ENCODE measurements at places on chromosomes 2 and 18. TPM values are rescaled to one million over a fixed set of nuclear protein-coding genes. Genes with fewer than 3 reads are reported as not detected.

PTPN4 gene
- 19.6 TPM for polyA plus RNA-seq

DNA sequence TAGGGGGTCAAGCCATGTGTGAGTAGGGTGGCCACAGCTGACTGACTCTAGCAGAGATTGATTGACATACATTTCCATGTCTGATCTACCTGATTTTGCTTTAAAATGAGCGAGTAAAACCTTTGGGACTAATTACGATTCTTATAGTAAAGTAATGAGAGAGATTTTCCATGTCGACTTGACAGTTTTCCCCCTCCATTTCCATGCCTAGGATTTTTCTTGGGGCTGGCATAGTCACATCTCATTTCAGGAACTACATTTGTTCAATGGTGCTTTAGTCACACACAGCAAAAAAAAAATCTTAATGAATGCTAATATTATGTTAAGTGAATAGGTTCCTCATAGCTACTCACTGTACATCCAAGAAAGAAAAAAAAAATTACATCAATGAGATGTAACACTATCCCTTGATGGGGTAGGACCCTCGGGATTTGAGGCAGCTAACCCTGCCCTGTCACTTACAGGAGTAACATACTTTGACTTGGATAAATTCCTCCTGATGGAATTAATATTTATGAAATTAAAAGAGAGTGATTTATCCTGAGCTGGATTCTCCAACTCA lies 690.9 kb downstream of the TDRD15 start:
- no peak for DNase-seq

DNA sequence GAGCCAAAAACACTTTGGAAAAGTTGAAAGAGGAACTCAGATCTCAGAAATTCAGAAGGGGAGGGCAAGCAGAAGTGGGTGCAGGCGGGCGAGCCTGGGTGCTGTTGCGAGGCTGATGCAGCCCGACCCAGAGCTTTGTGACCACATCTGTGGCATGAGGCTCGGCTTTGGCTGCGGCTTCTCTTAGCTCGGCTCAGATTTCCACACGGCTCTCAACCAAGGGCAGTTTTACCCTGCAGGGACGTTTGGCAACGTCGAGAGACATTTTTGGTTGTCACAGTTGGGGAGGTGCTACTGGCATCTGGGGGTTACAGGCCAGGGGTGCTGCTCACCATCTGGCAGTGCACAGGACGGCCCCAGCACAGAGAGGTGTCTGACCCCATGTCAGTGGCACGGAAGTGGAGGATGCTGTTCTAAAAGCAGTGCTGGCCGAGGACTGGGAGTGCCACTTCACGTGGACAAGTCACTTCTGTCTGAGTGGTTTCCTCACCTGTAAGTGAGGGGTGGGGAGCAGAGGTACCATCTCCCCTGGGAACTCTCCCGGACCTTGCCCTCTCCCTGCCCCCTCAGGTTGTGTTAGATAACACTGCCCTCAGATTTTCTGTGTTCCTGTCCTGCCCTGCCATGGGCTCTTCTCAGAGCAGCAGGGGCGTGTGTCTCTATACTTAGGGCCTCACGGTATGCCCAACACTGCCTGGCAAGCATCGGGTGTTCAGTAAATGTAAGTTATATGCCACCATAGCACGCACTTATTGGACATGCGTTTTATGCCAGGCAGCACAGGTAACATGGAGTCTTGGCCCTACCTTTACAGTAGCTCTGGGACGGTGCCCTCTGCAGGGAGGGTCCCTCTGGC lies 48.7 kb upstream of the FAHD2A start:
- no peak for DNase-seq

- no peak for DNase-seq
Measured at GRCh38 chr2:600542-601386, 76.4 kb downstream of the TMEM18 start.

GRCh38 chr18:47883771-47884413 lies 46.6 kb downstream of the SMAD2 start:
- no peak for DNase-seq

- DNase-seq, result no peak
Measured at GRCh38 chr18:61127714-61128467, 205.3 kb upstream of the CDH20 start.

GRCh38 chr2:64228918-64229317 lies 84.7 kb upstream of the PELI1 start:
- no peak for DNase-seq

- DNase-seq, result peak; percentile 77
Measured at GRCh38 chr2:123518367-123518766, 506.7 kb upstream of the CNTNAP5 start.

DNA sequence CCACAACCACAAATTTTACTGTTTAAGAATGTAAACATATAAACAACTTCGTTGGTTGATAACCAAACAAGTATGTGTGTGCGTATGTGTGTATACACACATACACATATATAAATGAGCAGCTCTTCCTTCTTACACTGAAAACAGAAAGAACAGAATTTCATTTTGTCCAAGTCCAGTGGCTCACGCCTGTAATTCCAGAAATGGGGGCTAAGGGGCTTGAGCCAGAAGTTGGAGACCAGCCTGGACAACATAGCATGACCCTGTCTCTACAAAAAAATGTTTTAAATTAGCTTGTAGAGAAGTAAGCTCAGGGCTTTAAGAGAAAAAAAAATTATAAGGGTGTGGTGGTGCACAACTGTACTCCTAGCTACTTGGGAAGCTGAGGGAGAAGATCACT lies 12.3 kb downstream of the NCKAP1 start:
- no peak for DNase-seq
